ENCODE measurements at places on chromosomes 5 and 9.

GRCh38 chr5:151344088-151344487 lies 3.3 kb downstream of the SLC36A2 start:
- DNase-seq = no peak

GRCh38 chr5:27474047-27474309 lies 435.6 kb upstream of the CDH9 start:
- DNase-seq = no peak

DNA sequence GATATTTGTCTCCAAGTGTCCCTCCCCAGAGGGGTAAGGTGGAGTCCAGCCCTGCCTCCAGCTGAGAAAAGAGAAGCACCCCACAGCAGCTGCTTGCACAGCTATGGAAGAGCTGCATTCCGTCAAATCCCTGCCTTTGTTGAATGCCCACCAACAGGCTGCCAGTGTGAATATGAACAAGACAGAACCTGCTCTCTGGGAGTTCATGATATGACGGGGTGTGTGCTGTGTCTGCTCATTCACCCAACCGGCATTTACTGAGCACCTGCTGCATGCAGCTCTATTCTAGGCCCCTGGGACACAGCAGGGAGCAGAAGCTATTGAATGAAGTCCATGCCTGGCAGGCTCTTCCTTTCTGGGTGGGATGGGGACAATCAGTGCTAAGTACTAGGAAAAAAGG lies 238.8 kb downstream of the GADD45G start:
- no peak for DNase-seq

- DNase-seq = no peak
Observed at GRCh38 chr5:33283243-33283642, 157.5 kb upstream of the TARS1 start.

- DNase-seq = no peak
Observed at GRCh38 chr5:74761241-74761640, 5.7 kb downstream of the GFM2 start.

GRCh38 chr9:70988551-70988950 lies 132.9 kb downstream of the TRPM3 start:
- DNase-seq = no peak

DNA sequence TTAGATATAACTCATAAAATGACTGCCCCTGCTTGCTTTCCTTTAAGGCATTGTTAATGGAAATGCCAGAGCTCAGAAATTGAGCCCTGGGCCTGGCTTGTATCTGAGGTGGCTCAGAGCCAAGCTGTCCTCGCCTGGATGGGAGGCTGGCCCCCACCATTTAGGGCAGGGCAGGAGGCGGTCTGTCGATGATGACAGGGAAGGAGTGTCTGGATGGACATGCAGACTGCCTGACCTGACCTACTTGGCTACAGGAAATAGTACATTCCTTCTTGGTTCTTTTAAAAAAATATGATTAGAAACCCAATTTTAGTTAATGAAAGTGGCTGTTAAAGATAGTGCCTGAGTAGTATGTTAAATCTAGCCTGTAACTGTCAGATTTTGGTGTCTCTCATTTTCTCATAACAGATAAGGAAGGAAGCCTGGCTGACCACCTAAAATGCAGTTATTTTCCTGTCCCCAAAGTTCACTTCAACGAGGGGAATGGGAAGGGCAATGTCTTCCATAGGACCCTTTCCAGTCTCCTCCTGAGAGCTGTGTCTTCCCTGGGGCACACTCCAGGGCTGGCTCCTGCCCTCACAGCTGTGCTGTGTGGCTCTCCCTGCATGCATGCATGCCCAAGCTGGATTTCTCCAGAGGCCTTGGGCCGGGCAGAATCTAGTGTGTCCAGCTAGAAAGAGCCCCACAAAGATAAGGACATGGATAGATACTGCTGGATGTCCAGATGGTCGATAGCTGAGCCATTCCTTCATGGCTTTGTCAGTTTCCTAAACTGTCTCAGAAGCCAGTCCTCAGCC lies 42.3 kb downstream of the MACROH2A1 start:
- DNase-seq = no peak

GRCh38 chr5:150485693-150486401 lies 22.1 kb upstream of the NDST1 start:
- no peak for DNase-seq

DNA sequence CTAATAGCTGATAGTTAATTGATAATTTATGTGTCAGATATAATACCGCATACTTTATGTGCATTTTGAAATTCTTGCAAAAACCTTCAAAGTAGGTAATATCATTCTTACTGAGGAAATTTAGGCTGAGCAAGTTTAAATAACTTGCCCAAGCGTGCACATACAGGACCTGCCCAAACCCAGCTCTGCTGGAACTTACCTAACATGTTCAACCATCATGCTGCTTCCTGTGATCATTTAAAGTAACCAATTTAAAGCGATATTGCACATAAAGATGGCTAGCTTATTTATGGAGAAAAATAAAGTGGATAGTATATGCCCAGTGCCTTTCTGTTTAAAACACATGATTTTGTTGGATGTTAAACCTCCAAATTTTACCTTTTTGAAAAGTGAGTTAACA lies 4.3 kb downstream of the FAM174A start:
- no peak for DNase-seq

GRCh38 chr9:118362123-118362522 lies 657.9 kb downstream of the TLR4 start:
- DNase-seq = no peak

GRCh38 chr9:129471201-129472019 lies 149.5 kb downstream of the C9orf50 start:
- DNase-seq = no peak

DNA sequence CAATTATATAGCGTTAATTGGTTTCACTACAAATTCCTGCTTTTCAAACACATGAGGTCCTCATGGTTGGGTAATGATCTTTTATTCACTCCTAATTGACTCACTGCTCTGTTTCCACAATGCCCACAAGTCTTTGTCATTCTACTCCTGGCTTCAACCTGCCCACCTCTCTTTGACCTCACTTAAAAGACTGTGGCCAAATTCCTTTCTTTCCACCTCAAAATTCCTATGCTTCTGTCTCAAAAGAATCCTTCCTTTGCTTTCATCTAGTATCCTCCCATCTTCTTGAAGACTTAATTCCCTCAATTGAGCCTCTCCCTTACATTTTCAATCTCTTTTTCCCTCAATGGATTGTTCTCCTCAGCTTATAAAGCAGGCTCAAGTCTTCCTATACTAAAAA lies 4.9 kb downstream of the APBA1 start:
- no peak for DNase-seq

DNA sequence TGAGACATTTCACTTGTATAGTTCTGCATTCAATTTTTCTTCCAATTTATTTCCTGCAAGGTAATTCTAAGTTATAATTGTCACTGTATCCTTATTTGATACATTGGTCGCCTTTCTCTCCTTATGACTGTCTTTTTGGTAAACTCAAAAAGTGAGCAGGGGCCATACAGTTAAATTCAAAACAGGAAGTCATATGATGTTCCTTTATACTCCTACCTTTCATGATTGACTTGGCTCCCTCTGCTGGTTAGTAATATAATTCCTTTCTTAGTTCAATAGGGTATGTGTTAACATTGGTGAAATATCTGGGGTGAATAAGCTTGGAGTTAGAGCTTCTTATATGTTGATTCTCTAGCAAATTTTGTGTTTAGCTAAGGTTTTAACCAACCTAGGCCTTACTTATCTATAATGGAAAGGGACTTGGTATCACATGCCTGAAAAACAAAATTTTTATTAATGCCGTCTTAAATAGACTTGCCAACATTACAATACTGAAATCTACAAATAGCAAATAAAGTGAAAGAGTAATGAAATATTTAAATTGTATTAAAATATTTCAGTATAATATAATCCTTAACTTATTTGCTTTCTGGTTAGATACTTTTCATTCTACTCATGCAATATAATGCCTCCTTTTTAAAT lies 6.0 kb upstream of the NIPBL start:
- DNase-seq = no peak
